ENCODE measurements at places on chromosomes 12 and 14. TPM values are rescaled to one million over a fixed set of nuclear protein-coding genes. Genes with fewer than 3 reads are reported as not detected.
A peak's percentile ranks its signal among the peaks of the same experiment; 100 is the strongest.

GRCh38 chr12:63103494-63104131 lies 47.4 kb downstream of the AVPR1A start:
- peak; percentile 11 for DNase-seq

Gene ACOT4
- 1.1 TPM for total RNA-seq

DNA sequence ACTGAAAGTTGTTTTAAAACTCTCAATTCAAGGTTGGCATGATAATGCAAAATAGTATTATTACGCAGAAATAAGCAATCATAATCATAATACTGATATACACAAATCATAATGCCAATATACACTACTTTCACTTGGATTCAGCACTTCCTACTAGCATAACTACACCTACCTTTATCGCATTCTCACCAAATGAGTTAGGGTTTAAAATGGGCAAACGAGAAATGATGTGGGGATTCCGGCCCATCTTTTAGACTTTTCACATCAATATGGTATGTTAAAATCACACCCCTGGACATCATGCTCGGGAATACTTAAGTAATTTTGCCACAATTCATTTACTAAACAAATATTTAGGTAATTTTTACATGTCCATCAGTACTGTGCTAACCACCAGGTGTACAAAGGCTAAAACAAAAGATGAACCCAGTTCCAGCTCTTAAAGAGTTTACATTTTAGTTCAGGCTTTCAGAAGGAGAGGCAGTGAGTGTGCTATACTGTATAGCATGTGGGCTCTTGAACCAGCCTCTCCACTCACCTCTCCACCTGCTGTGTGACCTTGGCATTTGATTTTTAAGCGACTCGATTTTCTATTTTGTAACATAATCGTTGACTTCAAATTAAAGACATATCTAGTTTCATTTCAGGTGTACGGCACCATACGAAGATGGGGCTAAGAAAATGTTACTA lies 1.1 kb upstream of the USP15 start:
- no peak for DNase-seq

DNA sequence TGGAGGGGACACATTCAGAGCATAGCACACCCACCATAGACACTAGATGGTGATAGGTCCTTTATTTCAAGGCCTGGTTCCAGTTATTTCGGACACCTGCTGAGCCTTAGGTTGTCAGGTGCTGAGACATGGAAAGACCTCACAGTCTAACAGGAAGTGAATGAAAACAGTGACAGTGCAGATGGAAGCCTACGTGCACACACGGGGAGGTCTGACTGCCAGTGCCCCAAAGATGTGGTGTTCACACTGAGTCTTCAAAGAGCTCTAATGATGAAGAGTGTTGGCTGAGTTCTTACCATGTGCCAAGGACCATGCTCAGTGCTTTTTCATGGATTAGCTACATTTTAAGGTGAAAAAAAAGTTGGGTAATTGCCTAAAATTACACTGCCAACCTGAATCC lies 46.6 kb downstream of the CKB start:
- DNase-seq = no peak

DNA sequence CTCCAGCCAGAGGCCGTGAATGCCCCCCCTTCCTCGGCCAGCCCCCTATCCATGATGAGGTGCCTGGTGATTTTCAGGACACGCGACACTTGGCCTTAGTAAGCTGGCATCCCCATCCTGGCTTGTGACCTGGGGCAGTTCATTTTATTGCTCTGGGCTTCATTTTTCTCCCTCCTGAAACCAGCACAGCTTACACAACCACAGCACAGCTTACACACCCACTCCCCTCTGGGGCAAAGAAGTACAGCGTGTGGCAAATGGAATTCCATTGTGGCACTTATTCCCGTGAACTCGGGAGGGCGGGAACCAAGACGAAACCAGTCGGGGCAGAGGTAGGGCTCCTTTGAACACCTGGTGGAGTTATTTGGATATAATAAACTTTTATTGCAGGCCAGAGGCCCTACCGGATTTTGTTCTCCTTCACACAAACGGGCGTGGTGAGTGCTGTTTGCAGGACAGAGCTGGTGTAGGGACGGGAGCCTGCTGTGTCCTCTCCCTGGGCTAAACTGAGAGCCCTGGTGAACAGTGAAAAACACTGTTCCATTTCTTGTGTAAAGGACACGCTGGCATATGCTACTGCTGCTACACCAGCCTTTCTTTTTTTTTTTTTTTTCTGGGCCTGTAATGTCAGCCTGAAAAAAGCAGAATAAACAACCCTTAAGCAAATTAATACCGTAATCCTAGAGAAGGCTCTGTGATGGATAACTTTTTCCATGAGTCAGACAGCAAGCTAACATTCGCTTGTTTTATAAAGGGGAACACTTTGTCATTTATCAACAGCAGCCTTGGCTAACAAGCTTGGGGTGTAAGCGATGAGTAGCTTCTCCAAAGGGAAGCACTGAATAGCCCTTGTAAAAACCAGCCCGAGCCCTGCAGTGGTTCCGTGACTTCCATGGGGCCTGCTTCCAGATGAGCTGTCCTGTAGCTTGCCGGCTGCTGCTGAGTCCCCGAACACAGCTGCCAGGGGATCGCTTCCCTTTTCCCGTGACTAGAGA lies 29.3 kb downstream of the CD9 start:
- DNase-seq = peak; percentile 76

DNA sequence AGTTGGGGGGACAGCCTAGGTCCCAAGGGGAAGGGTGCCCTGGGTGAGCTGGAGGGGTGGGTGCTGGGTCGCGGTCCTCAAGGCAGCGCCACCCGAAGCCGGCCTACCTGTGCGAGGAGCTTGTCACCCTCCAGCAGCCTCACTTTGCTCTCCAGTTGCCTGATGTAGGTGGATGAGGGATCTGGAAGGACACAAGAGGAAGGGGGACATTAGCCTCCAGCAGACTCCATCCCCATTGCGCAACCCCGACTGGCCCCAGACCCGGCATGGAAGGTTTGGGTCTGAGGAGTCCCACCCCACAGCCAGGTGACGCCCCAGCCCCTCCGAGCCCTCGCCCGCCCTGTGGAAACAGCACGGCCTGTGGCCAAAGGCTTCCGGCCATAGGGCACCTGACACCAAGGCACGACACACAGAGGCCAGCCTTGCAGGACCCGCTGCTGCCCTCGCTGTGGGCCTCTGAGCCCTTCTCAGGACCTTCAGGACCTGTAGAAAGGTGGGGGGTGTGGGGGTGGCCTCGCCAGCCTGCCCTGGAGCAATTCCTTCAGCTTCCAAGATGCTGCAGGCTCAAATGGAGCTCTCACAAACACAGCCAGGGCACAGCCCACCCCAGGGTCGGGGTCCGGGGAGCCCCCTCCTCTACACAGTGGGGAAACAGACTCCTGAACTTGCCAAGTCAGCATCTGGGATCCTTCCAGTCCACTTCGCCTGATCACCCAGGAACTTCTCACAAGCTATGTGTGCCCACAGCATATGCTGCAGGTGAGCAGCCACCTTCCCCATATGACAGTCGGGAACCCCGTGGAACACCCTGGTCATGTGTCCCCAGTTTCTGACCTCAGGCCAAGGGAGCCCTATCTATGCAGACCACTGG lies 54.9 kb downstream of the CCNK start:
- DNase-seq = no peak

DNA sequence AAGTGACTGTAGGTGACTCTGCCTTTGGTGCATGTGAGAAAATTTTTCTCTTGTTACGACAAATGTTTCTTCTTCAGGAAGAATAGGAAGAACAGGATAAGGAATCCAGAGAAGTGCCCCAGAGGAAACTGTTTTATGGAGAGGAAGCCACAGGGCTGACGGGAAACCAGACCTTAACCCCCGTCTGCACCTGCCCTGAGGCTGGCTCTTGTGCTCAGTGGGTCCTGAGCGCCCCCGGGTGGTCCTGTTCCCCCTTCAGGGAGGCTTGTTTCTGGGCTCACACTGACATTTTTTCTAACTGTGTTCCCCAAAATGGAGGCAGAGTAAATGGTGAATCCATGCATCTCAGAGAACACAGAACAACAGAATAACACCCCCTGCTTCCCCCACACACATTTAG lies 691.8 kb downstream of the TMEM121 start:
- DNase-seq = no peak

Gene OTUB2
- 2.7 TPM for total RNA-seq

- DNase-seq = peak; percentile 16
Measured at GRCh38 chr14:90301668-90302090, 30.1 kb downstream of the NRDE2 start.

DNA sequence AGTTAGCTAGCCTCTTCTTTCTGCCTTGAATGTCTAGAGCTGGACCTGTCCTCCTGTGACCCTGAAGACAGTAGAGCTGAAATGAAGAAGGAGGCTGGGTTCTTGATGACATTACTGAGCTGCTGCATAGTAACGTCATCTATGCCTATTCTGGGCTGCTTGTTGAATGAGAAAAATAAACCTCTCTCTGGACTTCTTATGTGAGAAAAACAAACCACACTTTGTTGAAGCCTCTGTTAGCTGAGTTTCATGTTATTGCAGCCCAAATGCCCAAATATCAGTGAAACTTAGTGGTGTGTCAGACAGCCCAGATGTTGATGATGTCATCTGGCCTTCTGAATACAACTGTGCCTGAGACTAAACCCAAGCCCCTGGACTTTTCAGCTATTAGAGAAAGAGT lies 67.0 kb upstream of the MAX start:
- DNase-seq = peak; percentile 48

DNA sequence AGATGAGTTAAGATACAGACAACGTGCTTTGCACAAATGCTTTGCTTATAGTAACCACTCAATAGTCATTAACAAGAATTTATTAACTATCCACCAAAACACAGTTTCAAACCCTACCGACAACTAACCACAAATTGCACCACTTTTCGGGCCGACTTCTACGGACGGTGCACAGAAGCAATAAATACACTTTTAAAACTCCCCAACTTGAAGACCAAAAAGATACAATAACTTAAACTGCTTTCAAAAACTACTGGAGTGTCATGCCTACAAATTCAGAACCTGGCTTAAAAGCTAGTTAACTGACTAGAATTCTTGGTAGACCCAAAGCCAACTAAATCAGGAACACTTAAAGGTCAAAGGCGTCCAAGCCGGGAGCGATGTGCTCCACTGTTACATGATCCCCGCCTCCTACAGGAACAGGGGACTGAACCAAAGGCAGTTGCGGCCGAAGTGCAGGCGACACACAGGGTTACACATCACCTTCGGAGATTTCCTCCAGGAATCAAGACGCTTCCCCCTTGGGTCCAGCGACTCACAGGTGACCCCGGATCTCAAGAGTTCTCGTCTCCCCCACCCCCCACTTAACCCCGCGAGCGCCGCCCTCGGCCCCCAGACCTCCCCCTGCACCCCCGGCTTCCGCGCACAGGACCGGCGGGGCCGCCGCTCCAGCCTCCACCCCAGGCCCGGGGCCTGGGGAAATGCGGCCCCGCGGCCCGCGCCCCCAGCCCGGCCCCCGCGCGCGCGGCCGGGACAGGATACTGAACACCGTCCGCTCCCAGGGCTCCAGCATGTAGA lies 507 bp downstream of the SPTSSA start:
- DNase-seq = peak; percentile 72

- peak; percentile 58 for DNase-seq
Measured at GRCh38 chr12:42023733-42024494, 120.8 kb downstream of the GXYLT1 start.

Gene SLC16A7
- 0.18 TPM for total RNA-seq

DNA sequence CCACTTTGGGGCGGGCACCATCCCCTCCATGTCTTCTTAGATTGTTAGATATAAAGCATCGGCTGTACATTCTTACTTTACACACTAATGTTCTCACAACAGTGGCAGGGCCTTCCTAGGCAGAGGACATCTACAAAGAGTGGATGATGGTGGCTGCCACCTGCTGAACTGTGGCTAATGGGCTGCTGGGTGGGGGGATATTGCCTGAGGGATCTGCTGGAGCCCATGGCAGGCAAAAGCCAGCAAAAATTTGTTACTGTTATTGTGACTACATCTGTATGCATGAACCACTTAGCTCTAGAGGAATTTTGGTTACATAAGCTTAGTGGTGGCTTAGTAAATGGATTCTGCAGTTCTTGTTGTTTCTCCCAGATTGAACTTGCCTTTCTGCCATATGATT lies 52.6 kb downstream of the DIP2B start:
- DNase-seq = no peak

GRCh38 chr14:74663884-74664283 lies 49.0 kb downstream of the AREL1 start:
- no peak for DNase-seq

GRCh38 chr14:28375295-28375694 lies 391.3 kb upstream of the FOXG1 start:
- DNase-seq = peak; percentile 46

GRCh38 chr14:65476273-65476941 lies 63.9 kb downstream of the FUT8 start:
- DNase-seq = no peak

Gene WDHD1
- 32.5 TPM for total RNA-seq

Gene TDRD9
- not detected for total RNA-seq

DNA sequence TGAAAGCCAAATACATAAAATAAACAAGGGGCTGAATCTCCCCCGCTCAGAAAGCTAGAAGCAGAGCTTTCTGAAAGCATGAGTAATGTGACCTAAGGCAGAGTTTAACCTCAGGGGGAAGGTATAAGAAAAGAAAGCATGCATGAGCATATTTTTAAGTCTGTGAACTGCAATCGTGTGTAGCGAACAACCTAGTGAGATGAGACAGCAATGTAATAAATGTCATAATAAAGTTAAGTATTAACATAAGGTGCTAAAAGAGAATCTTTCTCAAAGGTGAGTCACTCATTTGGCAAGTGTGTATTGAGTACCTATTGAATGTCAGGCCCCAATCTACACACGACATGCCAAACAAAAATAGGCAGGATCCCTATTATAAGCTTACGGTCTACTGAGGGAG lies 14.2 kb upstream of the WDR20 start:
- DNase-seq = no peak

Gene CLEC6A
- total RNA-seq = not detected

- DNase-seq = no peak
Measured at GRCh38 chr12:132089407-132089910, 54.7 kb downstream of the DDX51 start.

Data from Daoy (cell line).